ENCODE measurements at places on chromosomes 13 and 19.

GRCh38 chr19:41408256-41408655 is 10.6 kb downstream of the BCKDHA start:
- no peak for DNase-seq

GRCh38 chr13:98273824-98274742 is 97.0 kb upstream of the RNF113B start:
- no peak for DNase-seq

- peak; percentile 98 for DNase-seq
Observed at GRCh38 chr19:3762501-3763459, at the start of gene MRPL54. MRPL54 (plus strand) TSS chr19:3762682; CDS start chr19:3762701, 19 bp downstream.

GRCh38 chr13:36666477-36667229 is 7.2 kb upstream of the SERTM1 start:
- DNase-seq, result peak; percentile 47

DNA sequence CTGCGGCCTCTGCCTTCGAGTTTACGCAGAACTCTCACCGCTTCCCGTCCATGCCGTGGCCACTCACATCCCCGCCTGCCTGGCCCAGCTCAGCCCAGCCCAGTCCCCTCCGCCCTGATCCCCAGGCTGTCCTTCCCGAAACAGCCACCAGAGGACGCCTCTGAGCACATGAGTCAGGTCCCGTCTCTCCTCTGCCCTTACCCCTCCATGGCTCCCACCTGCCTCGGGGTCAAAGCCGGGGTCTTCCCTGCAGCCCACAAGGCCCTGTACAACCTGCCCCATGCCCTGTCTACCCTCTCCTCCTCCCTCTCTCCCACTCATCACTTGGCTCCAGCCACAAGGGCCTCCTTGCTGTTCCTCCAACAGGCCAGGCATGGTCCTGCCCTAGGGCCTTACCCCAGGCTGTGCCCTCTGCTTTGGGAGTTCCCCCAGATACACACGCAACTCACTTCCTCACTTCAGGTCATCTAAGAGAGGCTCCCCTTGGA is 8.1 kb upstream of the SEMA6B start:
- no peak for DNase-seq

DNA sequence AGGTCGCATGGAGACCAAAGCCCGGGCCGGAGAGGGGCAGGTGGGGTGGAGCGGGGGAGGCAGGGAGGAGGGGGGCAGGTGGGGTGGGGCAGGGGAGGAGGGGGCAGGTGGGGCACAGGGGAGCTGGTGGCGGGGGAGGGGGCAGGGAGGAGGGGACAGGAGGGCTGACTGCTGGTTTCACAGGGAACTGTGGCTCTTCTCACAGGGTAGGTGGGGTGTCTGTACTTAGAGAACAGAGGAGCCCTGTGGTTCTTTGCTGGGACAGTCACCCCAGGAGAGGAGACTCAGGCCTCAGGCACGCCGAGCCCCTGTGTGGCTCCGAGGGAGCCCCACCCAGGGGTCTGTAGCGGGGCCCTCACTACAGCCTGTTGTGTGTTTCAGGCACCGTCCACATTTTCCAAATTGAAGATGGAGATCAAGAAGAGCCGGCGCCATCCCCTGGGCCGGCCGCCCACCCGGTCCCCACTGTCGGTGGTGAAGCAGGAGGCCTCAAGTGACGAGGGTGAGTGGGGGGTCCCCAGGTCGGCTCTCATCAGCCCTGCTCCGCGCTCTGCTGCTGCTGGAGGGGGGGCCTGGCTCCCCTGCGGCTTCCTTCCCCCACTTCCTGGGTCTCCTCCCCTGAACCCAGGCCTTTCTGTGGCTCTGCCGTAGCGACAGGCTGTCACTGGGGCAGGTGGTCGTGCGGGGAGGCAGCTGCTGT is 162.7 kb downstream of the KDM4B start:
- no peak for DNase-seq

Measured in DMS79 (cell line).